ENCODE measurements at places on chromosomes 16 and 17. TPM values are rescaled to one million over a fixed set of nuclear protein-coding genes. Genes with fewer than 3 reads are reported as not detected.

The GSDMA gene
- 3.9 TPM for polyA plus RNA-seq

DNA sequence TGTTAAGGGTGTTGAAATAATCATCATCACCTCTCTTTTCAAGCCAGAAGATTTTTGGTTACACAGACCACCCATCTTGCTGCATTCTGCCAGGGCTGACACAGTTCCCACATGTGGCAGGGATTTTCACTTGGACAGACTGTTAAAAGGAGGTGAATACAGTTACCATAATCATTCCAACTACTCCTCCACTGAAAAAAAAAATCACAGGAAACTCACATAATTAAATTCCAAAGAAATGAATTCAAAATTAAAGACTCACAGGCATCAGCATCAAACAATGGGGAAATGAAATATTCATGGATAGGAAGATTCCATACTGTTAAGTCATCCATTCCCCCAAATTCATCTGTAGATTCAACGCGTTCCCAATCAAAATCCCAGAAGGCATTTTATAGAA lies 209.4 kb downstream of the MRTFB start:
- no peak for DNase-seq

The TBC1D3E gene
- not detected for polyA plus RNA-seq

The PYY gene
- 0.45 TPM for polyA plus RNA-seq

DNA sequence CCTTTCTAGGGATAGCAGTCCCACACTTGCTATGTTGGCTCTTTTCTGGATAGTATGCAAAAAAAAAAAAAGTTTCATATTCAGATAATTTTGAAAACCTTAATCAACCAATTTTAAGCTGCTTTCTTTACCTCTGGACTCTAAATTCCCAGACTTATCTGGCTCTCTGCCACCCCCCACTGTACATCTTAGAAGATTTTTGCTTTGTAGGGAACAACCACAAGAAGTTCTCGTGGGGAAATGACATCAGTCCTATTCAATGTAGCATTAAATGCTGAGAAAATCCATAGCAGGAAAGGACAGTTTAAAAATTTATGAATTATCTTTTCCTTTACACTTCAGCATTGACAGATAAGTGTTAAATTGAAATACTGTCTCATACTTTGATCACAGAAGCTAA lies 562.7 kb upstream of the HSBP1 start:
- no peak for DNase-seq
